ENCODE measurements at places on chromosomes 12 and 14.

- DNase-seq = no peak
Observed at GRCh38 chr12:49059045-49059298, 1.6 kb downstream of the KMT2D start.

DNA sequence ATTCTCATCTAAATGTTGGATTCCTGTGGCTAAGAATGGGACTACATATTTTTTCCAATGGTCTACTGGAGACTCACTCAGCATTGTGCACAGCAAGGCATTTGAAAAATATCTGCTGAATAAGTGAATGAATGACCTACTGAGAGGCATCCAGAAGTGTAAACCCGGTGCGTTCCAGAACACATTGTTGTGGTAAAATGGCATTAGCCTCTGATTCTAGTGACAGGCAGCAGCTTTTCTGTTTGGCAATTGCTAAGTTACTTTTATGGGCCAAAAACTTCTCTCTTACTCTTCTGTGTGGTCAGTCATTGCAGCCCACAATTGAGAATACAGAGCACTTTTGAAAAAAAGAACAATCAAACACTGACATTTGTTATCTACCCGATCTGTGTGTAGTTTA, 36.5 kb downstream of the WIF1 start:
- no peak for DNase-seq

- no peak for DNase-seq
Observed at GRCh38 chr14:23404331-23404900, 3.7 kb downstream of the MYH6 start.

- no peak for DNase-seq
Observed at GRCh38 chr14:90266441-90267154, 10.2 kb downstream of the PSMC1 start.

- DNase-seq = peak; percentile 83
Observed at GRCh38 chr14:54200726-54201125, 196.1 kb upstream of the CDKN3 start.

DNA sequence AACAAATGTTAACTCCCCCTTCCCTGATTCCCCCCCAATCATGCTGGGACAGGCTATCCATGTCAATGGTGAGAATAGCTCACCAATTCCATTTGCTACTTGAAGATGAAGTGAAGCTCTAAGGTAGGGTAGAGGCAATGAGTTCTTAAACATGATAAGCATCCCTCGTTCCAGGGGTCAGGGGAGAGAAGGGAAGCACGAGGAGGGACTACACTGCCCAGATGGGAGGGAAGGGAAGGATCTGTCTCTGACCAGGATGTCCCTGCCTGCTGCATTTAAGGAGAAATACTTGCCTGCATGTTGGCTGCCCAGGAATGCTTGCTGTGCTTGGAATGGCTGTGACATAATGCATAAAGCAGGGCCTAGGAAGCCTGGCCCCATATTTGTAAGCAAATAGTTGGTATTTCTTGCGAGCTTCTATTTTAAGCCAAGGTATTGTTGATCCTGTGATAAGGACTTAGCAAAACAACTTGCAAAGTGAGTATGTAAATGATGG, 155.1 kb downstream of the CEP83 start:
- DNase-seq = peak; percentile 65

GRCh38 chr14:36973806-36974442, 198.5 kb downstream of the SLC25A21 start:
- DNase-seq = peak; percentile 56

DNA sequence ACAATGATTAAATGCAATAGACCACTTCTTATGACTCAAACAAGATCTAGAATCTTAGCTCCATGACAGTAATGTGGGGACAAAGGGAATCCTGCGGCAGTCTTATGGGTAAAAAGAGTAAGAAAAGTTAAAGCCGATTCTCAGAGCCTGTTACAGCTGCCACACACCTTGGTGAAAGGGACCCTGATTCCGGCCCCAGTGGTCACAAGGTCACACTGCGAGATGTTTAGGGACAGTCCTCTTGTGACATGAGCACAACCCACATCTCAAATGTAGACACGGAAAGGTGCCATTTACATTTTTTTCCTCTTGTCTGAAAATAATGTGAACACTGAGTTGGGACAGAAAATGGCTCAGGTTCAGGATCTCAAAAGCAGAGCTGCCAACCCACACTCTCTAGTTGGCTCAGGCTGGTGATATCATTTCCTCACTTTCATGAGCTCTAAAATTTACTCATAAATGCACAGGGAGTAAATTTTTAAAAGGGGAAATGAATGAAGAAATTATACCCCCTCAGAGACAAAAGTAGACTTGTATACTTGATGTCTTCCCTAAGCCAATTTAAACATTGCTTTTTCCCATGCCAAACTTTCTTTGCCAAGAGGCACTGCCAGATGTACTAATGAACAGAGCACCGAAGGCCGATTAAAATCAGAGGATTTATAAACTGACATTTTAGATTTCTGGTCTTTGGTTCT, 113.1 kb upstream of the OVCH1 start:
- DNase-seq = no peak

DNA sequence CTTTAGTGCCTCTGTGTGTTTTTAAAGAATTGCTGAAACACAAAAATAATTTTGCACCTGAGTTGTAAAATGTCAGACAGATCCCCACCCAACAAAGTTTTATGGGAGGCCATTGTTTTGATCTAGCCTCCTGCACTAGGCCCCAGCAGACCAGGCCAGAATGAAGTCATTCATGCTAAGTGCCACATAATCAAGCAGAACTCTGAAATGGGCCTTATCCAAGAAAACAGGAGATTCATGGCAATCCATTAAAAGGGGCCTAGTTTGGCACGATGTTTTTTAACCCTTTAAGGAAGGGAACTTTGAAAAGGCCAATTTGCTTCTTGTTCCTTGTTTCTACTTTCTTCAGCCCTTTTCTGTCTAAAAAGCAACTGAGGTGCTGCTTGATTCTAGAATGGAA, 260.9 kb downstream of the ITPR2 start:
- no peak for DNase-seq

DNA sequence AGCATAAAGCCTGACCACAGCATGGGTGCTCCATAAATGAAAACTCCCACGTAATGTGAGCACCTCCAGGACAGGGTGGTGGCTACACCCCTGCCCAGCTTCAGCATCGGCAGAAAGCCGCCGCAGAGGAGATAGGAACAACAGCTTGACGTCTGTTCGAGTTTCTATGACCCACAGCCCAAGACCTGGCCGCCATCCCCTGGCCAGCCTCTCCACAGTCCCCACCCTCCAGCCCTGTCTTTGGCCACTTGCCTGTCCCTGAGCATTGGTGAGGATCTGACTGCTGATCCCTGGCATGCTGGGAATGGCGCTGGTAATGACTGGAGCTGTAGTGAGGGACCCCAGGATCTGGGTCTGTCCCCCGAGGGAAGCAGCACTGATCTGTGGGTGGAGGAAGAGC, 21.3 kb downstream of the POU6F1 start:
- DNase-seq = no peak

DNA sequence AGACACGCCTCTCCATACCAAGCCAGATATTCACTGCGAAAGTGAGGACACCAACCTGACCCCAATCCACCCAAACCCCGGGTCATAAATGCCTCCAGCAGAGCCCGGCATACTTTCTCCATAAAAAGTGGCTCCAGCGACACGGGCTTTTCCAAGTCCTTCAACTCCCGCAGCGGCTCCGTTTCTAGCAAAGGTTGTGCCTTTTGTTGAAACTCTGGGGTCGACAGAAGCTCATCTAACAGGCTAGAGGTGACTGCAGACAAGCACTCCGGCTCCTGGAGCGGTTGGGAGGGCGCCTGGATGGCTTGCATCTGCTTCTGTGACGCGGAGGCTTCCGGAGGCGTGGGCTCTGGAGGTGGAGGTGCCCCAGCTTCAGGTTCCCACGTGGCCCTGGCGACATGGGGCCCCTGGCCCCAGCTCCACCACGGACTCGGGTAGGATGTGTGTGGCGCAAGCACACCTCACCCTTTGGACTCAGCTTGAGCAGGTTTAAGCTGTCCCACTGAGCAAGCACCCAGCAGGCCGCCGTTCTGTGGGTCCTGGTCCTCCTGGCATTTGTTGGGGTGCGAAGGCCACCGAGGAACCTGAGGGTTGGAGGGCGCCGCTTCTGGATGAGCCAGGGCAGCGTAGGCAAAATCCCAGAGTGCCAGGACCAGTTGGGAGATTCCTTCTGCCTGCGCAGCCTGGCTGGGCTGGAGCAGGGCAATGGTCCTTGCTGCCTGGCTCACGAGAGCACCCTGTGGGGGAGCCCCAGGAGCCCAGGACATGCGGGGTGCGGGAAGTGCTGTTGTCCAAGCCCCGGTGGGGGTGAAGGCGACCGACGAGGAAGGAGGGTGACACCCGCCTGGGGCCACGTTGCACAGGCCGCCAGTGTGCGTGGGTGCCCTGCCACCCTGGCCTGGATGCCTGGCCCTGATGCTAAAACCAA, 186.3 kb downstream of the ALG10 start:
- no peak for DNase-seq

DNA sequence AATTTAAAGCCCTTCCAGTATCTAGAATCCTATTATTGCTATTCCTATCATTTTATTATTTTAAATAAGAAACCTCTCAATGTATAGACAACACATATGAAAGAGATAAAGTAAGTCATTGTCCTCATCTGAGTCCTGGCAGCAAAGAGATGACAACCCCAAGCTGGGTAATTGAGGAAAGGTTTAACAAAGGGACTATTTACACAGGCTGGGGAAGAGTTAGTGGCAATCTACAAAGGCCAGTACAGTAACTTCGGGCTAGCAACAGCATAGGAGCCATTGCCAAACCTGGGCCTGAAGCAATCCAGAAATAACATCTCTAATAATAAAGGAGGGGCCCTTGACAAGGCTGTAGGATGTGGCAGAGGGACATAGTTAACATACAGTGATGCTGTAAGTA, 11.2 kb downstream of the PDE6H start:
- DNase-seq = no peak

- no peak for DNase-seq
Observed at GRCh38 chr12:154058-154457, 59.9 kb downstream of the SLC6A12 start.

DNA sequence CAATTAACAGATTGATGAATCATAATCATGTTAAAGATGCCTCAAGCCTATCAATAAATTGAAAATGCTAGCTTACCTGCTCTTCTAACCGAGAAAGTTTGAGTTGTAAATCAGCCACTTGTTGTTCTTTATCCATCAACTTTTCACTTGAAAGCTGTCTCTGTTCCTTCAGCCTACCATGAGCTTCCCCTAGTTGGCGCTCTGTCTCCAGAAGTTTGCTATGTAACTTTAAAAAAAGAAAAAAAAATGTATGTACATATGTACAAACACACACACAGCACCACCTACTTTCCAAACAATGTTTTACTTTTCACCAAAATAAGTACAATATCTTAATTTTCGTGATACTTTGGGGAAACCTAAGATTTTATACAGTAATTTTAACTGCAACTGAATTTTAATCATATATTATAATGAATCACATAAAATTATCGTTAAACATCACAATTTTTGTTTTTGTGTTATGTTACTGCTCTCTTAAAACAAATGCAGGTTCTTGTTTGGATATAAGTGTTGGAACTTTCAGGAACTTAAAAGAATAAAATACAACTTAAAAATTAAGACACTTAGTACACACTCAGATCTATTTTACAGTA, 101.2 kb downstream of the EEA1 start:
- peak; percentile 53 for DNase-seq

GRCh38 chr14:65042731-65043372, 56.2 kb downstream of the FNTB start:
- no peak for DNase-seq

DNA sequence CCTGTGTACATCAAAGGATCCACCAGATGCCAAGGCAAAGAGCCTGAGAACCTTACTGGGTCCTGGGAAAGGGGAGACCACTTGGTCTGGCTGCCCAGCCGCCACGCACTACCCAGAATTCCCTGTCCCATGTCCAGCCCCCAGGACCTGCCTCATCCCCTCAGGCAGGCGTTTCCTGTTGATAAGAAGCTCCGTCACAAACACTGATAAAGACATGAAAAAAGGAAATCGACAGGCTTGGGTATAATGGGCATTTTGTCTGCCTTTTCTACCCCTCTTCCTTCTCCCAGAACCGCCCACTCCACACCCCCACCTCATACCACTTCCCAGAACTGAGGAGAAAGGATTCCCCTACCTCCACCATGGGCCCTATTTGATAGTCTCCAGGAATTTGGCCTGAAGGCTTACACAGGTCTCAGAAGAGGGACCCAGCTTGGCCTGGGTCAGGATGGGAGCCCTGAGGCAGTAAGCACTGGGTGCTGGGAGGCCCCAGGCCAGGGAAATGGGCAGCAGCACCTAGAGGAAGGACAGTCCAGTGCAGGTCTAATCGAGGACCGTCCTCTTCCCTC, 18.8 kb downstream of the ACVRL1 start:
- no peak for DNase-seq

Measured in fibroblast of skin of abdomen (primary cell).